ENCODE measurements at places on chromosomes 5 and 9.

DNA sequence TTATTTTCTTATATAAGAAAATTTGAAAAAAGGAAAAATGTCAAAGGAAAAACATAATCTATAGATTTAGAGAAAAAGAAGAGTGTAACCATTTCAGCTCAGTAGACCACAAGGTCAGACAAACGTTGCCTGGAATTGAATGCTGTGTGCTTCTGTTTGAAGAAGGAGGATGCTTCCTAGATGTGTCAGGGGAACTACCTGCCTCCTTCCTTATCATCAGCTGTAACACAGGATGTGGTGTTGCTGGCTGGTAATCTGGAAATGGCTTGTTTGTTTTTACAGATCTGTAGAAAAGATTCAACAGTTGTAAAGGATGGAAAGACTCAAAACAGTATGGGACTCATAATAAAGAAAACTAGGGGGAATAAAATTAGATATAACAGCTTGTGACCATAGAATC is 160.7 kb upstream of the MEF2C start:
- no peak for DNase-seq

- no peak for DNase-seq
Observed at GRCh38 chr9:34929506-34930102, 28.5 kb upstream of the PHF24 start.

GRCh38 chr9:37029776-37030610 is 4.1 kb downstream of the PAX5 start:
- DNase-seq, result no peak

- DNase-seq, result no peak
Observed at GRCh38 chr9:121399883-121400607, 30.0 kb upstream of the STOM start.

DNA sequence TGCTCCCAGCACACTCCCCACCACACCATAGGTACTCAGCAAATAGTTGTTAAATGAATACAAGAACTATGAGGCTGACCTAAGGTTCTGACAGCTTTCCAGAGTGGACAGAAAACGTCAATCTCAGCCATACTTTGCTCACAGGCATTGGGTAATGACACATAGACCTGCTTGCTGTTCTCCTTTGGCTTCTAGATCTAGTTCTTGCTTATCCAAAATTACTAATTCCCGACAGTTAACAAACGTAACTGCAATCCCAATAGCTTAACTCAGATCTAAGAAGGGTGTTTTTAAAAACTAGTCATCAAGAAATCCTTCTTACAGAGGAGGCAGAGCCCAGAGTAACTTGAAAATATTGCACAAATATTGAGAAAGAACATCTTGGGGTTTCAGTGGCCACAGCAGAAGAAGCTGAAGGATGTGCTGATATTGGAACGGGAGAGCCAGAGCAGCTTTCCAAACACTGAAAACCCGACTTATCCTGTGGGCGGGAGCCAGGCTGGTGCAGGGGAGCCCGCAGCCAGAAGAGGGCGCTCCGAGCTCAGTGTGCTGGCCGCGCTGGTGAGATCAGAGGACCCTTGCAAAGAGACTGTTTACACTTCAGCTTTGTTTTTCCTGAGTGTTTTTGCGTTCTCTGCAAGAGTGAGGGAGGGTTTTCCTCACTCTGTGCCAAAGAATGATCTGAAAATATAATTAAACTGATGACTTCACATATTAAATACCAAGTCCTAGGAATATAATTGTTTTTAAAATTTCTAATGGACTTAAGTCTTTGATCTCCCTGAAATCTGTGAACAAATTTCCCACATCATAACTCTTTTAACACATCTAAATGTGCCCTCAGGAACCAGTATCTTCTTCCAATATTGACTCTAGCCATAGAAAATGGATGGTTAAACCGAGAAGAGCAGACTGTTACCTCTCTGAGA is 30.3 kb downstream of the FGF1 start:
- DNase-seq, result peak; percentile 43

DNA sequence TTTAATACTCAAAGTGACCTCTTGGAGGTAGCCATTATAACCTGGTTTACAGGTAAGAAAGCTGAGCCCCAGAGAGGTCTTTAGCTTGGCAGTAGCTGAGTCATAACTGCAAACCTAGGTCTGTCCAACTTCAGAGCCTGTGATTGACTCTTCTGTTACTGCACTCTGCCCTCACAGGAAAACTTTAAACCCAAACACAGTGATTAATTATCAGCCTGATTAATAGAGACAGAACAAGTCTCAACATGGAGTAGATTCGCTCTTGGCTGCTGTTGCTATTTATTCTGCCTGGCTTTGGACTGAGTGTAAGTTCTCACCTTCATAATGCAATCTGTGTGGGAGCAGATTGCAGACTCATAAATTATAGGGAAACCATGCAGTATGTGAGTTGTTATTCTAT is 27.4 kb upstream of the TXN start:
- DNase-seq, result no peak

DNA sequence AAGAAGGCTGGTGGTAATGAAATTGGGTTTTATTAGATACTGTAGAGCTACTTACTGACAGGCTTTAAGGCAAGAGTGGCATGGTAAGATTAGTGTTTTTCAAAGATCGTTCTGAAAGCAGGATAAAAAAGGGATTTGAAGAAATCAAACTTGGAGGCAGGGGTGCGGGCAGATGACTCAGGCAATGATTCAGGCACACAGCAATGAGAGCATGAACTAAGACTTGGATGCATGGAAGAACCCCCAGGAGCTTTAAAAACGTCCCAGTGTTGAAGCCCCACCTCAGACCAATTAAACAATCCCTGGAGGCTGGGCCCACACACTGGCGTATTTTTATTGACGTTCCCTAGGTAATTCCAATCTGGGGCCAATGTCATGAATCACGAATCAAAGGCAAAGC is 102.5 kb downstream of the SREK1 start:
- no peak for DNase-seq

- no peak for DNase-seq
Observed at GRCh38 chr9:105114318-105114717, 130.1 kb upstream of the SLC44A1 start.

- no peak for DNase-seq
Observed at GRCh38 chr9:98235126-98235525, 20.3 kb downstream of the TBC1D2 start.

DNA sequence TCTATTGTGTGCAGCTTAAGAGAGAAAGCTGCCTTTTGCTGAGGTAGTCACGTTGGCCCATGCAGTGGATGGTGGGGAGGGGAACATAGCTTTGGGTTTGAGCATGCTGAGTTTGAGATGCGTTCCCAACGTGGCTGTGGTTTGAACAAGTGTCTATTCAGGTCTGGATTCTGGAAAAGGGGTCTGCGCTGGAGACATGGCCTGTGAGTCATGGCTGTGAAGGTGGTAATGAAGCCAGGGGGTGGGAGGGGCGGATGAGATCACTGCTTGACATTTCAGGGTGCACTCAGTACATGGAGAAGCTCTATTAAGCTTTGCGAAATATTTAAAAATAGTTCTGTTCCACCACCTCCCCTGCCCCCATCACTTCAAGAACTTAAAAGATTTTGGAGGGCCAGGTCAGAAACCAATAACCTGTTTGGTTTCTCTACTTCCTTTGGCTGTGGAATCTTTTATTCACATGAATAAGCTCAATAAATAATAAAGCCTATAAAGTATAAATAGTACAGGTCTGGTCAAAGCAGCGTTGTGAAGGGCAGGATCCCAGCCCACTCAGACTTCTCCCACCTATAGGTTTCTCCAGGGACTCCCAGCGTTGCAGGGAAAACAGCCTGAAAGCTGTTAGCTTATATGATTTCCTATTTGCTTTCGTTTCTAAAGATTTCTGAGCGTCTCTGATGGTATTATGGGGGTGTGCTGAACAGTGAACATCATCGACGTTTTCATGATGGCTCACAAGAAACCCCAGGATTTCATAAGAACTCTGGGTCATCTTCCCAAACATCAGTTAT is 189.9 kb downstream of the NSG2 start:
- DNase-seq, result no peak

GRCh38 chr5:59102437-59102836 is 519.6 kb downstream of the RAB3C start:
- no peak for DNase-seq

DNA sequence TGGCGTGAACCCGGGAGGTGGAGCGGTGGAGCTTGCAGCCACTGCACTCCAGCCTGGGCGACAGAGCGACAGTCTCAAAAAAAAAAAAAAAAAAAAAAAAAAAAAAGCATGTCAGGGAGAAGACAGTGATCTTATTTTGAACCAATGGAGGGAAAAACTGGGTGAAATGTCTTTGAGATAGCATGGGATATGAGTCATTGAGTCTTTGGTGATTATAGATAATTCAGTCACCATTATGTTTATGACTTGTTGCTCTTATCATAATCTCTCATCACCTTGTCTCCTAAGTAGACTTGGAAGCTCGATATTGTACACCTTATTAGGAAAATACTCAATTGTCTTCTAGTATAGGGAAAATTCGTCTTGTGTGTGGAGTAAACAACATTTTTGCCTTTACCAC is 55.1 kb upstream of the KDM4C start:
- no peak for DNase-seq

DNA sequence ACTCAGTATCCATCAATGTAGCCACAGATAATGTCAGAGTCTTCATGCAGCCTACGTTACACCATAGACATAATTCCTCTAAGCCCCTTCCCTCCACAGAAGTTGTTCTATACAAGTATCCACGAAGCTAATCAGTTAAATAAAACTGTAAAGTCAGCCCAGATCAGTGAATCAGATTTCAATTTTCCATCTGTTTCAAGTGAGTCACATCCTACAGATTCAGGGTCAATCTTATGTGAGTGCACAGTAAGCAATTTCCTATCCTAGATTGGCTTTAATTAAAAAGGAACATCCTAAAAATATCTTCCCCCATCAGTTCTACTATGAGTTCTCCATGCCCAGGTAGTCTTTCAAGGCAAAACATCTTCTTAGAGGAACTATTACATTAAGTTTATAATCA is 402.5 kb downstream of the EFNA5 start:
- no peak for DNase-seq

- DNase-seq, result no peak
Observed at GRCh38 chr5:35331956-35332950, 102.0 kb upstream of the PRLR start.

GRCh38 chr5:89471115-89471514 is 588.1 kb upstream of the MEF2C start:
- no peak for DNase-seq

DNA sequence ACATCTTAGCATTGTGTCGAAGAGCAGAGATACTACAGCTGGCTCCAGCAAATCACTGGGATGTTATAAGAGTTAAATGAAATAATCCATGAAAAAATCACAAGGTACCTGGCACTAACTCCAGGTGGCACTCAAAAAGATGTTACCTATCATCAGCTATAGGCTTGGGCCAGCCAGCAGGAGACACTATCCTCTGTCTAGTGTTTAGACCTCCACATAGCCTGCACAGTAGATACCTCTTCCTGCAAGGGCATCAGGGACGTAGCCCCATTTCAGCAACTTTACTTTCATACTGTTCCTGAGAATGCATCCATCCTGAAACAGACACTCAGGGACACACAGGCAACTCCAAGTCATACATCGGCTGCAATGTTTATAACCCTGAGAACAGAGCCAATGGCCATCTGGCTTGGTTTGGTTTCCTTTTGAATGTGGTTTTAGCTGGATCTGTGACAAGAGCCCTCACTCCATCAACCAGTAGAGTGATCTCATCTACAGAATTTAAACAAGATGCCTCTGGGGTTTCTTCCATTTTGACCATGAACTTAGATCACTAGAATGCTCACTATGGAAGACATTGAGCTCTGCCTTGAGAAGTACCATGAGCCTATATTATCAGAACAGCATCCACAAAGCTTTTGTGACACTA is 69.9 kb downstream of the TLE1 start:
- DNase-seq, result no peak

DNA sequence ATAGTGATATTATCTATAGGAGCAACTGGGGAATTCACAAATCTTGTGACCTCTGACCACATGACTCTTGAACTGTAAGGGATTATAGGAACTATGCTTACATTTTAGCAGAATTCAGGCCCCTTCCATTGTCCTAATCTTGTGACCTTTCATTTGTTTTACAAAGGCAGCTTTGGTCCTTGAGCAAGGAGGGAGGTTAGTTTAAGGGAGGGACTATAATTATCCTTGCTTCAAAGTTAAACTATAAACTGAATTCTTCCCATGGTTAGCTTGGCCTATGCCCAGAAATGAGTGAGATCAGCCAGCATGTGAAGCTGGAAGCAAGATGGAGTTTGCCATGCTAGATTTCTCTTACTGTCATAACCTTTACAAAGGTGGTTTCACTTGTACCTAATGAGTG is 51.2 kb downstream of the TARS1 start:
- no peak for DNase-seq

GRCh38 chr5:91176288-91177016 is 206.7 kb downstream of the ARRDC3 start:
- DNase-seq, result no peak

DNA sequence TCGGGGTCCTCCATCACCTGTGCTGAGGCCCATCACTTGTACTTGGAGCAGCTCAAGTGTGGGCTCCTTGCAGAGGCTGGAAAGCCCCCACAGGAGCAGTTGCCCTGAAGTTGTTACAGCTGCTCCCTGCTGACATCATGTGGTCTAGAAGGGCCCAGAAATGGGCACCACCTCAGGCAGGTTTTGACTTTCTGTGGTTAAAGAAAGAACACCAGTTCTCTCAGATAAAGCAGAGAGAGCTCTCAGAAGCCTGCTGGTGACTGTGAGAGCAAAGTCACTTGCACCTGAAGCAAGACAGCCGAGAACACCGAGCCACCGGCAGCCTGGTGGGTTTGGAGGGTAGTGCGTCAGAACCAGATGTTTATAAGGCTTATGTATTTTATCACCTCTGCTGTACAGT is 70.4 kb downstream of the MVB12B start:
- peak; percentile 50 for DNase-seq

GRCh38 chr9:117720555-117720954 is 16.4 kb downstream of the TLR4 start:
- DNase-seq, result no peak

- no peak for DNase-seq
Observed at GRCh38 chr5:55691265-55692105, 20.6 kb downstream of the SLC38A9 start.

- no peak for DNase-seq
Observed at GRCh38 chr9:83041771-83042170, 21.2 kb downstream of the RASEF start.

- DNase-seq, result no peak
Observed at GRCh38 chr9:121296213-121297127, 28.5 kb downstream of the GSN start.

- no peak for DNase-seq
Observed at GRCh38 chr9:136977649-136978072, 357 bp downstream of the PTGDS start.

DNA sequence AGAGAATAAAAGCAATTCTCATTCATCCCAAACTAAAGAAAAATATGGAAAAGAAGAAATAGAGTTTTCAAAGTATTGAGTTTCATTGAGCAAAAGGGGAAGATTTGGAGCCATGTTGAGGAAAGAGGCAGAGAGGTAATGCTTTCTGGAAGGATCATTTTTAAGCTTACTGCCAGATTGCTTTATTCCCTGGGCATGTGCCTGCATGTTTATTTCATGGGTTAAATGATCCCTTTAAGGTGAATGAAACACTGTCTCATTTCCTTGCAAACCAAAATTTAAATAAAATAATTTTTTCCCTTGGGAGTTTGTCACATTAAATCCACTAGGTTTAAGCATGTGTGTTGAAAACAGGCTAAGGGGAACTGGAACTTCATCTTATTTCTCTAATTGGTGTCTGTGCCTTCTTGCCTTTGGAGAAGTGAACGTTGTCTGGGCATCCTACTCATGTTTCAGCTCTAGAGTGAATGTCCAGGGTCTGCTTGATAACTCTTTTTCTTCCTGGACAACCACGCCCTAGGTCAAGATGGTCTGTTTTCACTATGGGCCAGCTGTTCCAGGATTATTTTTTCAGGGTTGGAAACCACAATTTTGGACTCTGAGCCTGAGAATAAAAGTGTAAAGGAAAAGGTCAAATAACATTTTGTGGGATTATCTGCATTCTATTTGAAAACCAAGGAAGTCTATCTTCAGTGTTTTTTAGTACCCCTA is 114.1 kb upstream of the ELL2 start:
- no peak for DNase-seq

Data from activated effector memory CD4-positive, alpha-beta T cell treated with Interleukin-2 at 50 U/mL for 16 hours (primary cell).